ENCODE measurements at places on chromosomes 7 and 10.

GRCh38 chr7:159238541-159238940 lies 93.9 kb upstream of the VIPR2 start:
- no peak for DNase-seq

GRCh38 chr7:106358103-106358663 lies 73.4 kb upstream of the NAMPT start:
- DNase-seq, result no peak

GRCh38 chr10:3210251-3210877 lies 37.8 kb upstream of the PITRM1 start:
- no peak for DNase-seq

- DNase-seq, result no peak
Observed at GRCh38 chr10:72561745-72562166, 64.1 kb downstream of the MICU1 start.

DNA sequence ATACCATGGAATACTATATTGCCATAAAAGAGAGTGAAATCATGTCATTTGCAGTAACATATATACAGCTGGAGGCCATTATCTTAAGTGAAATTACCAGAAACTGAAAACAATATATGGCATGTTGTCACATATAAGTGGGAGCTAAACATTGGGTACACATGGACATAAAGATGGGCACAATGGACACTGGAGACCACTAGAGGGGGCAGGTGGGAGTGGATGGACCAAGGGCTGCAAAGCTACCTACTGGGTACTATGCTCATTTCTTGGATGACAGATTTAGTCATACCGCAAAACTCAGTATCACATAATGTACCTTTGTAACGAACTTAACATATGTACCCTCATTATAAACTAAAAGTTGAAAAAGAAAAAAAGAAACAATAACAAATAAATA lies 1167.6 kb downstream of the NXPH1 start:
- no peak for DNase-seq
